Activated CD4-positive, alpha-beta T cell treated with anti-CD3 and anti-CD28 coated beads for 24 hours (primary cell): ENCODE measurements at places on chromosomes 2 and 18.

GRCh38 chr18:55286257-55286825 is 301.7 kb downstream of the TCF4 start:
- DNase-seq: no peak

- DNase-seq: no peak
Measured at GRCh38 chr2:184765112-184765895, 167.0 kb downstream of the ZNF804A start.

GRCh38 chr18:46321955-46322354 is 217.8 kb downstream of the HAUS1 start:
- no peak for DNase-seq

DNA sequence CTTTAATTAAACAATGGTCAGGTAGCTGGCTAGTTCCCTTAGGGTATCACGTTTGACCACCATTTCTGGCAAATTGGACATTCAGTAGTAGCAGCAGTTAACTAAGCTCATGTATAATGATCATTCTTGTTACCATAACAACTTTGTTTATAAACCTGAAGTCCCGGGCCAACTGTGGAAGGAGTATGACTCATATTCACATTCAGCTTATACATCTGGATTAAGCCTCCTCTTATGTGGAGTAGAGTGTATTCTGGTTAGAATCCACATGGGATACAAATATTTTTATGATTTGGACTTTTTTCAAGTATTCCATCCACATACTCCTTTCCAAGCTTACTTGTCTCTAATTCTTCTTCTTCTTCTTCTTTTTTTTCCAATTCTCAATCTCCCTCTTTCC is 70.3 kb upstream of the ZSWIM2 start:
- DNase-seq: no peak
